ENCODE measurements at places on chromosomes 2 and 18.

- DNase-seq = no peak
These were observed 32.3 kb upstream of the GCG start for GRCh38 chr2:162184359-162184758.

GRCh38 chr2:166125557-166125956, 2.3 kb downstream of the SCN1A start:
- no peak for DNase-seq

- no peak for DNase-seq
These were observed 100.5 kb downstream of the SLC4A3 start for GRCh38 chr2:219727771-219728429.

GRCh38 chr2:180705551-180705950, 274.9 kb upstream of the UBE2E3 start:
- no peak for DNase-seq

DNA sequence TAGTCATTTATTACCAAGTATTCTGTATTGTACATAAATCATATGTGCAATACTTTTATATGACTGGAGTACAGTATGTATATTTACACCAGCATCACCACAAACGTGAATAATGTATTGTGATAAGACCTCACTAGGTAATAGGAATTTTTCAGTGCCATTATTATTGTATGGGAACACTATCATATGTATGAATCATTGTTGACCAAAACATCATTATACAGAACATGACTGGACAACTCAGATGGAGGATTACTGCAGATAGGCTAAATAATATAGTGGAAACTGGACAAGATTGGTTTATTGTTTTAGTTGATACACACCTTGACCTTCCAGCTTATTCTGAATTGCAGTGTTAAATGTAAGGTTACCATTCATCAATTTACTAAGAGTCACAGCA, 33.4 kb downstream of the VAPA start:
- no peak for DNase-seq

DNA sequence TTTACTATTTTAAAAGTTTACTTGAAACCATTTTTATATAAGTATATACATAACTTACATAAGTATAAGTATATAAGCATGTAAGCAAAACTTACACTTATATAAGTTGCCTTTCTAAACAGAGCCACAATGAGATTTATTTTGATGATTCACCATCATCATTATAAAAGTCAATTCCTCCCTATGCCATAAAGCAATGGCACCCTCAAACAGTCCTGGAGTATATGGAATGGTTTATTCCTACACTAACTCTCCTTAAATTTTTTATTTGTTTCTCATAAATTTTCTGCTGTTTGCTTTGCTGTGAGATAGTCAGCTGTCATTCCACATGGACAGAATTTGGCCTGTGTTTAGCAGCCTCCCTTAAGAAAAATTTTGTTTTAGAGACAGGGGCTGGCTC, 114.2 kb downstream of the NAB1 start:
- DNase-seq = no peak

- DNase-seq = no peak
These were observed 1.3 kb upstream of the FHL2 start for GRCh38 chr2:105400138-105400540.

DNA sequence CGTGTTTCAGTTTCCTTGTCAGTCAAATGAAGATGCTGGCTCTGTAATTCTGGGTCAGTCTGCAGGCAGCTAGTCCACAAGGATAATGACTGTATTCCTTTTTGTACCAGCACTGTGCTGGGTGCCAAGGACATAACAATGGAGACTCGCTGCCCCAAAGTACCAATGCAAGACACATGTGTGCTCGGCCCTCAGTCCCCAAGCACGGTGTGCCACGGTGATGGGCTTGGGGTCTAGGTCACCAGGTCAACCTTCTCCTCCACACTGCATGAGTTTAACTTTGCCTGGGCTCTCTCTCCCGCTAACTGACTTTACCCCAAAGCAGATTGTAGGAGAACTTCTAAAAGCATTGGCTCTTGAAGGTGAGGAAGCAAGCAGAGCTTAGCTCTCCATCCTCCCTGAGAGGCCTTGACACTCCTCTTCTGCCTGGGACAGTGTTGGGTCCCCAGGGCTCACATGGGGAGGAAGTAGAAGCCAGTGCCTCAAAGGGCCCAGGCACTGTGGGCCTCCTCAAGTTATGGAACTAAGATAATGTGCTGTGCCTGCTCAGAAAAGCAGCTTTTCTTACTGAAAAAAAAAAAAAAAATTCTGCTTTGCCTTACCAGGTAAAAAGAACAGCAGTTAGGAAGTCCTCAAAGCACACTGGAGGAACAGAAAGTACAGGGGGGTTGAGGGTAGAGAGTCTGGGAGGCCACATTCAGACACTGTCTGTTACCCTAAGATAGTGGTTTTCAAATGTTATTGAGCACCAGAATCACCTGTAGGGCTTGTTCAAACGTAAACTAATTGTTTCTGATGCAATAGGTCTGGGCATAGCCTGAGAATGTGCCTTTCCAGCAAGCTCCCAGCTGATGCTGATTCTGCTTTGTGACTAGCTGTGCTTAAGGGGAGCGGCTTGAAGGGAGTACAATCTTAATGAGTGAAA, 276.4 kb upstream of the CXCR4 start:
- DNase-seq = no peak

DNA sequence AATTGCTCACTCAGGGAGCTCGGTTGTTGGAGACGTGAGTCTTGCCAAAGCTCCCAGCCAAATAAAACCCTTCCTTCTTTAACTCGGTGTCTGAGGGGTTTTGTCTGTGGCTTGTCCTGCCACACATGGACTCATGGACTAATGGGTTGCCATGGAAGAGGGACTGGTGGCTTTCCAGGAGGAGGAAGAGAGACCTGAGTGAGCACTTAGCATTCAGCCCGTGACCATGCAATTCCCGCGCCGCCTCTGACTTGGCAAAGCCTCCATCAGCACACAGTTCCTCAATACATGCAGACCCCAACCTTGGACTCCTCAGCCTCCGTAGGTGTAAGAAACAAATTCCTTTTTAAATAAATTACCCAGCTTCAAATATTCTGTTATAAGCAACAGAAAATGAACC, 57.3 kb upstream of the TMEM18 start:
- no peak for DNase-seq

GRCh38 chr2:824524-824923, 126.1 kb upstream of the SNTG2 start:
- no peak for DNase-seq

GRCh38 chr2:168530982-168531622, 75.0 kb downstream of the CERS6 start:
- no peak for DNase-seq

GRCh38 chr18:32383050-32383819, 87.4 kb downstream of the GAREM1 start:
- no peak for DNase-seq

GRCh38 chr2:120108049-120108448, 95.2 kb downstream of the EPB41L5 start:
- peak; percentile 4 for DNase-seq

DNA sequence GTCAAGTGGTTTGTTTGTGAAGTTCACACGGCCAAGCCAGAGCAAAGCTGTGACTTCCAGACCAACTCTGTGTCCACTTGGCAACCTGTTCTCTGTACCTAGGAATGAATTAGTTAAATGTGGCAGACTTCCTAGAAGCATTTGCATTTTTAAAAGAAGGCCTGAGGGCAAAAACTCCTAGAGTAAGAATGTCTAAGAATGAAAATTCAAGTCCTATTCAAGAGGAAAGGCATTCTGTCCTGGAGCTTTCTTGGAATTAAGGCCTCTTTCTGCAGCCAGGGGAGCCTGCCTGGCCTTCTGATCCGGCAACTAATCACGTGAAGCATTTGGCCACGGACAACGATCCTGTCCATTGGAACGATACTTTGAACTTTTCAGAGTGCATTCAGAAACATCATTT, 155.0 kb downstream of the SETBP1 start:
- DNase-seq = no peak

All from cerebellar nuclear complex (tissue), 1 donor.